ENCODE measurements at places on chromosomes 11 and 22. TPM values are rescaled to one million over a fixed set of nuclear protein-coding genes. Genes with fewer than 3 reads are reported as not detected.

TEX12 gene
- total RNA-seq, result 1.3 TPM

OR51B4 gene
- 1.5 TPM for total RNA-seq

OR5B12 gene
- not detected for total RNA-seq

ISX gene
- 0.06 TPM for total RNA-seq

NLRP14 gene
- total RNA-seq, result 0.99 TPM

SORL1 gene
- total RNA-seq, result 67.6 TPM

MOGAT2 gene
- total RNA-seq, result 0.53 TPM

SF3A1 gene
- total RNA-seq, result 60.0 TPM

FERMT3 gene
- total RNA-seq, result 13.4 TPM

LMNTD2 gene
- total RNA-seq, result 2.3 TPM

H19 gene
- total RNA-seq, result 6,968 TPM

CASTOR1 gene
- total RNA-seq, result 14.1 TPM

POLDIP3 gene
- 51.4 TPM for total RNA-seq

SMTN gene
- total RNA-seq, result 107 TPM

CASP1 gene
- 6.2 TPM for total RNA-seq

MS4A1 gene
- total RNA-seq, result 1.3 TPM

C22orf42 gene
- total RNA-seq, result not detected

ASCL2 gene
- 7.6 TPM for total RNA-seq

CBX6 gene
- 33.5 TPM for total RNA-seq

KRTAP5-7 gene
- 0.23 TPM for total RNA-seq

MYO18B gene
- total RNA-seq, result 26.0 TPM

All from metanephros (tissue), 2 donors.